ENCODE measurements at places on chromosomes 12 and 14.

GRCh38 chr14:23559010-23559925, 3.2 kb downstream of the THTPA start:
- DNase-seq, result peak; percentile 44

DNA sequence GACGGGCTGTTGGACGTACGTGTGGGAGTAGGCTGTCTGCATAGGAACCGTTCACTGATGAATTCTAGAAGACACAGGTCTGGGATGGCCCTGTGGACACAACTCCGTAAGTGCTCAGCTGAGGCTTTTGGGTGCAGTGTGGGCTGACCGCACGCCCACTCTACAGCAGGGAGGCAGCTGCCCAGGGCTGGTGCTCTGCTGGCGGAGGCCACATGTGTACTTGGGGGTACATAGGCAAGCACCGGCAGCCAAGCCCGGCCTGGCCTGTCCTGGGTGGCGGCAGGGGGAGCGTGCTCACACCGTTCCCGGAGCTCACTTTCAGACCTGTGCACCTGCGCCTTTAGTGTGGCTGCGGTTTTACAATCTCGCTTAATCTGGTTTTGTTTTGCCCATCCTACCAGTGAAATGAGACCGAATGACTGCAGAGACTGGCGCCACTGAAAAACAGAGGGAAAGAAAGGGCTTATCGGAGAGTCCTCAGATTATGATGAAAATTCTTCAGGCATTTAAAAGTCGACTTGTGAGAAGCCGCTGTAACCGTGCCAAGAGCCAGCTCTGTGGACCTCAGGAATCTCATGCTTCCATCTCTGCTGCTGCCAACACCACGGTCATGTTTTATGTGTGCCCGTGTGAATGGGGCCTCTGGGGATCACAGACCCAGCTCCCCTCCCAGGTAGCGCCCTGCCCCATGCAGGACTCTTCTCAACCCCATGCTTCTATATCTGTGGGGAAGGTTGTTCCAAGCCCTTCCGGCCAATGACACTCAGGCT, 45.8 kb downstream of the SSH1 start:
- DNase-seq, result no peak

- DNase-seq, result no peak
Observed at GRCh38 chr14:68682166-68683103, 110.4 kb downstream of the ZFP36L1 start.

GRCh38 chr12:2382370-2383155, 329.8 kb downstream of the CACNA1C start:
- no peak for DNase-seq

GRCh38 chr14:22974530-22975313, 7.6 kb downstream of the AJUBA start:
- no peak for DNase-seq

DNA sequence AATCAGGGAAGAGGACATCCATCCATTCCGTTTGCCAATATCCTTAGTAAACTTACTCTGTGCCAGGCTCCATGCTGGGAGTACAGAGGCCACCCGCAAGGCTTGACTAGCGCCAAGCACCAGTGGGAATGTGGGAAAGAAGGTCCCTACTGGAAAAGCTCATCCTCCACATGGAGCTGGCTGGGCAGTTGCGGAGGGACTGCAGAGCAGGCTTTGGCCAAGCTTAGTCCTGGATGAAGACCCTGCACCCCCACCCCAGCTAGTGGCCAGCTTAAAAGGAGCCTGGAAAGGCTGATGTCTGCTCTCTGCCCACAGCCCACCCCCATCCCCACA, 22.4 kb upstream of the EIF2B2 start:
- no peak for DNase-seq

DNA sequence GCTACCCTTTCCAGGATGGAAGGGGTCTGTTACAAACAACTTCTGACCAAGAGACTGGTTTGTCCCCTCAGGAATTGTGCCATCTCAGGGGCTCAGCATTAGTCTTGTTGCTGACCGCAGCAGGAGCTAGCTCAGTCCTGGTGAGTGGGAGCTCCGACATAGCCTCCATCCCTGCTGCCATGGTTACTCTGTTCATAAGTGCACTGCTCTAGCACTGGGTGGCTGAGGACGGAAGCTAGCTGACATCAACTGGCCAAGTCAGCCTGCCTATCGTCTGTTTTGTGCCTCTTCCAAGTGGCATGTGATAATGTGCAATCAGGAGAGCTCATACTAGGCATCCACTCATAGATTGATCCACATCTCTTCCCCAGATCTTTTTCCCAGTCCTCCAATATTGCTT, 7.5 kb downstream of the SLC17A8 start:
- DNase-seq, result no peak

GRCh38 chr12:3161861-3162260, 84.7 kb downstream of the TSPAN9 start:
- no peak for DNase-seq

Data from activated CD4-positive, CD25-positive, alpha-beta regulatory T cell (primary cell).